MCF 10A (cell line): ENCODE measurements at places on chromosomes 7 and 10. TPM values are rescaled to one million over a fixed set of nuclear protein-coding genes. Genes with fewer than 3 reads are reported as not detected.

DNA sequence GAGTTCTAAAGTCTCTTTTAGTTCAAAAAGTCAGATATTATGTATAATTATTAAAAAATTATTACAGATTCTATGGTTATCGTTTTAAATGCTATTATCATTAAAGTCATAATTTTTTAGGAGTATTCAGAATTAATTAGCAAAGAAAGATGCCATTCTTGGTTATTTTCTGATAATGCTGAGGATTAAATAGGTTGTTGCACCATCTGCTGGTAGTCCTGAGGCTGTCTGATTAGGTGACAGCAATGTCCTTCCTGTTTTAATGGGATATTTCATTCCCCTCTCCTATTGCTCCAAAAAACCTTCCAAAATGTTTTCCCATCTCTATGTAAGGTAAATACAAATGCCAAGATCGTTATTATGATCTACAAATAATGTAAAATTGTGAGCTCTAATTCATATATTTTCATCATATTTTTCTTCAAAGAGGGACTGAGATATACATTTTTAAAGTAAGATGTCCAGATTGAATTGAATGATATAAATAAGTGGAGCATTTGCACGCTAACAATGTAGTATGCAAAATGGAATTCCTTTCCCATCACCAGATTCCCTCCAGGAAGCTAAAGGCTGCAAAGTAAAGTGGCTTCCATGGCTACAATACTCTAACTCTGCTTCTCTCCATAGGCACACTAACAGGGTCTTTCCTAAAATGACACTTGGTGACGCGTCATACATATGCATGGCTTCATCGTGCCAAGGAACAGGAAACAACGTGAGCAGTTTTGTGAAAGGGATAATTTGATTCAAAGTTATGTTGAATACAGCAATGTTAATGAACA lies 58.8 kb upstream of the AKR1E2 start:
- peaks cover 31% of the 10 kb centered on the region for H3K4me1 ChIP-seq
- no peaks in the 10 kb centered on the region for H3K36me3 ChIP-seq
- H3K27me3 ChIP-seq = no peaks in the 10 kb centered on the region
- peak; percentile 57 for DNase-seq
- no peak overlapping the region for H3K4me3 ChIP-seq
- H3K27ac ChIP-seq = peak overlapping the region; percentile 76

DNA sequence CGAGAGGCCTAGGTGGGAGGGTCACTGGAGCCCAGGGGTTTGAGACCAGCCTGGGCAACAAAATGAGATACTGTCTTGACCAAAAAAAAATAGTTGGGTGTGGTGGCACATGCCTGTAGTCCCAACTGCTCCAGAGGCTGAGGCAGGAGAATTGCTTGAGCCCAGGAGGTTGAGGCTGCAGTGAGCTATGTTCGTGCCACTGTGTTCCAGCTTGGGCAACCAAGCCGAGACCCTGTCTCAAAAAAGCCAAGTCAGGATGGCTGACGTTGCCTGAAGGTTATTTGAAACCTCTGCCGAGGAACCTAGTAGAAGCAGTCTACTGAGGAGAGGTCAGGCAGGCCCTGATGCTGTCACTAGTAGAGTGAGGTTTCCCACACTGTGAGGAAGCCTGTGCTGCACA lies 22.8 kb downstream of the DNAJB6 start:
- peaks cover 64% of the 10 kb centered on the region for H3K36me3 ChIP-seq
- H3K4me1 ChIP-seq = peaks cover 33% of the 10 kb centered on the region
- no peak for DNase-seq
- no peak overlapping the region for H3K27ac ChIP-seq

- H3K27ac ChIP-seq = no peak overlapping the region
- DNase-seq = no peak
- H3K4me1 ChIP-seq = no peaks in the 10 kb centered on the region
- H3K4me3 ChIP-seq = no peak overlapping the region
- H3K36me3 ChIP-seq = no peaks in the 10 kb centered on the region
- H3K27me3 ChIP-seq = no peaks in the 10 kb centered on the region
These were observed 178.0 kb upstream of the IGFBP3 start for GRCh38 chr7:46099076-46099475.

GRCh38 chr7:116162992-116163391 lies 47.3 kb upstream of the TES start:
- no peak for DNase-seq
- H3K27me3 ChIP-seq = peaks cover 16% of the 10 kb centered on the region
- no peaks in the 10 kb centered on the region for H3K36me3 ChIP-seq
- no peaks in the 10 kb centered on the region for H3K4me1 ChIP-seq

- H3K27me3 ChIP-seq = no peaks in the 10 kb centered on the region
- H3K4me3 ChIP-seq = no peak overlapping the region
- no peak overlapping the region for H3K27ac ChIP-seq
- no peaks in the 10 kb centered on the region for H3K4me1 ChIP-seq
- DNase-seq = no peak
These were observed 153.0 kb upstream of the LANCL2 start for GRCh38 chr7:55212176-55212575.

DNA sequence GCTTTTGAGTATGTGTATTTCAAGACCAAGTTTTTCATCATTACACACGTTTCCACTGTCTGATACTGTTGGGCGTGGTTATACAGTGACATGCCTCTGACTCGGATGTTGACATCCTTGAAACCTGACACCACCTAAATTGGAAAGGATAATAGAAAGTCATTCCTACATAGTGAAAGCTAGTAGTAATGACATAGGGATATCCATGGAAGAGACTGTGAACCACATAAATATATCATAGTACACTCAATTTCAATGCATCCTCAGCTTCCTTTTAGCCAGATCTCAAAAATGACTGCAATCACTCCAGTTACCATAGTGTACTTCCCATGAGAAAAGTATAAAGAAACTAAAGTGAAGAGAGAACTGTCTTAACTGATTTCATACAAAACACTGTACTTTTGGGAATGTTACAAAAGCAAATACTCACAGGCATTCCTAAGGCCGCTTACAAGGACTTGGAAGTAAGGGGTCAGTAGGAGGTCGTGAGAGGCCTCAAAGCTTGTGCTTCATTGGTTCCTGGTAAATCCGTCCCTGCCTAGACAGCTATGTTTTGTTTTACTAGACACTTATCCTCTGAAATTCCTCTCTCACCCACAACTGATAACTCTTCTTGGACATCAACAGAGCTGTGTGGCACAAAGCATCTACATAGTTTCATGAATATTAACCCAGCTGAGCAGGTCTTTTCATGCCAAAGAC lies 71.8 kb upstream of the VWDE start:
- H3K27ac ChIP-seq = no peak overlapping the region
- H3K4me3 ChIP-seq = no peak overlapping the region
- H3K36me3 ChIP-seq = no peaks in the 10 kb centered on the region
- no peaks in the 10 kb centered on the region for H3K27me3 ChIP-seq
- peak; percentile 61 for DNase-seq

GRCh38 chr10:76428551-76429367 lies 997.3 kb downstream of the LRMDA start:
- peak; percentile 78 for DNase-seq
- H3K27ac ChIP-seq = peak overlapping the region; percentile 76
- no peaks in the 10 kb centered on the region for H3K36me3 ChIP-seq
- H3K4me1 ChIP-seq = peaks cover 33% of the 10 kb centered on the region
- H3K4me3 ChIP-seq = peak overlapping the region; percentile 17
- H3K27me3 ChIP-seq = no peaks in the 10 kb centered on the region

GRCh38 chr7:36509962-36510361 lies 120.3 kb downstream of the ANLN start:
- DNase-seq = no peak
- peaks cover 6% of the 10 kb centered on the region for H3K4me1 ChIP-seq
- no peak overlapping the region for H3K4me3 ChIP-seq
- H3K27me3 ChIP-seq = no peaks in the 10 kb centered on the region
- H3K36me3 ChIP-seq = no peaks in the 10 kb centered on the region

DNA sequence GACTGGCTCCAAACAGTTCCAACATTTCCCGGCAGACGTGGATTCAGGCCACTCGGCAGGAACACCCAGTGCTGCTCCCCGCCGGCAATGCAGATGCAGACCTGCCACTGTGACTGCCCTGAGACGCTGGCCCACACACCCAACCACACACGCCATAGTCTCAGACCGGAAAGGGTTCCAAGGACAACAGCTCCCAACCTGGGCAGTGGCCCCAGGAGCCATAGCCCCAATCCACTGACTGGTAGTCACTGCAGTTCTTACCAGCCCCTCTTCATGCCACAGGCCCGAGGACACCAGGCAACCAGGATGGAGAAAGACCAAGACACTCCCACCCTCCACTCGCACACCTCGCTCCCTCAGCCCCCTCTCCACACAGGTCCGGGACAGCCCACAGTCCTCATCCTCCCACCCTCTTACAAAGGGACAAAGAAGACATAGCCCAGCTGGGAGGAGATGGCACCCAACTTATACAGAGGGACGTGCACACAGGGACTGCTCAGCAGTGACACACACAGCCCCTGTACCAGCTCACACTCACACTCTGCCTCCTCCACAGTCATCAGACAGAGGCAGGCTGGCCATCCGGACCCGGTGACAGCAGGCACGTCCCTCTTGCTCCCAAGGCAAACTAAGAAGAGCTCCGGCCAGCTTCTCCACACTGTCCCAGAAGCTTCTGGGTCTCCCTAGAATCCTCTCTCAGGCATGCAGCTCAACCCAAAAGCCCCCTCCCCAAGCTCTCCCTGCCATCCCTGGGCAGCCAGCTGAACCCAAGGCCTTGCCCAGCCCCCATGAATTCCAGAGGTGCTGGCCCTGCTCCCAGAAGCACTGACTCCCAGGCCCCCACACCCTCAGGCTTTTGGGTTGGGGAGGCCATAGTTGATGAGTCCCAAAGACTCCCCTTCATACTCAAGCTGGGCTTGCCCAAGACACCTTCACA lies 24.8 kb downstream of the KCNH2 start:
- H3K4me3 ChIP-seq = no peak overlapping the region
- no peaks in the 10 kb centered on the region for H3K36me3 ChIP-seq
- H3K27ac ChIP-seq = no peak overlapping the region
- peaks cover 4% of the 10 kb centered on the region for H3K4me1 ChIP-seq

GRCh38 chr10:61701706-61702105 lies 39.0 kb downstream of the CABCOCO1 start:
- H3K4me1 ChIP-seq = no peaks in the 10 kb centered on the region
- H3K36me3 ChIP-seq = no peaks in the 10 kb centered on the region
- H3K27me3 ChIP-seq = no peaks in the 10 kb centered on the region
- no peak overlapping the region for H3K4me3 ChIP-seq

GRCh38 chr7:72413886-72414285 lies 1.7 kb upstream of the CALN1 start:
- no peaks in the 10 kb centered on the region for H3K36me3 ChIP-seq
- no peak for DNase-seq
- H3K4me1 ChIP-seq = no peaks in the 10 kb centered on the region
- no peaks in the 10 kb centered on the region for H3K27me3 ChIP-seq

DNA sequence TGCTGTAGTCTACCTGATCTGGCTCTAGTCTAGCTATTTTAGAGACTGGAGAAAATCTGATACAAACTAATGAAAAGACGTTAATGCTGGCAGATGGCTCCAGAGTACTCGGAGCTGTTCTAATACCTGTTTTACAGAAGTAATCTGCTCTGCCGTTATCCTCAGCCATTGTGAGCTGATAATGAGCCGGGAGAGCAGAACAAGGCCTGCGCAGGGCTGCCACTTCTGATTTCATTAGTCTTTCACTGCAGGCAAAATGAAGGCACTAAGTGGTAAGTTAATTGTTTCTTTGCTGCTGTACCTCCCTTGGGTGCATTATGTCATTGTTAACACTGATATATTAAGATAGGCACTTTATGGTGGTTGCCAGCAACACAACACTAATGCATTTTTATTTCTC lies 456.4 kb upstream of the PFKP start:
- H3K27ac ChIP-seq = no peak overlapping the region
- H3K4me1 ChIP-seq = no peaks in the 10 kb centered on the region
- no peak overlapping the region for H3K4me3 ChIP-seq
- H3K27me3 ChIP-seq = no peaks in the 10 kb centered on the region

GRCh38 chr10:5595994-5596471 lies 70.4 kb downstream of the ASB13 start:
- DNase-seq = peak; percentile 95
- H3K36me3 ChIP-seq = no peaks in the 10 kb centered on the region
- H3K4me1 ChIP-seq = peaks cover 25% of the 10 kb centered on the region
- peak overlapping the region; percentile 43 for H3K4me3 ChIP-seq
- no peaks in the 10 kb centered on the region for H3K27me3 ChIP-seq

- H3K4me3 ChIP-seq = no peak overlapping the region
- no peaks in the 10 kb centered on the region for H3K27me3 ChIP-seq
- no peak for DNase-seq
- H3K27ac ChIP-seq = no peak overlapping the region
These were observed 31.4 kb downstream of the CCDC71L start for GRCh38 chr7:106629516-106629915.

DNA sequence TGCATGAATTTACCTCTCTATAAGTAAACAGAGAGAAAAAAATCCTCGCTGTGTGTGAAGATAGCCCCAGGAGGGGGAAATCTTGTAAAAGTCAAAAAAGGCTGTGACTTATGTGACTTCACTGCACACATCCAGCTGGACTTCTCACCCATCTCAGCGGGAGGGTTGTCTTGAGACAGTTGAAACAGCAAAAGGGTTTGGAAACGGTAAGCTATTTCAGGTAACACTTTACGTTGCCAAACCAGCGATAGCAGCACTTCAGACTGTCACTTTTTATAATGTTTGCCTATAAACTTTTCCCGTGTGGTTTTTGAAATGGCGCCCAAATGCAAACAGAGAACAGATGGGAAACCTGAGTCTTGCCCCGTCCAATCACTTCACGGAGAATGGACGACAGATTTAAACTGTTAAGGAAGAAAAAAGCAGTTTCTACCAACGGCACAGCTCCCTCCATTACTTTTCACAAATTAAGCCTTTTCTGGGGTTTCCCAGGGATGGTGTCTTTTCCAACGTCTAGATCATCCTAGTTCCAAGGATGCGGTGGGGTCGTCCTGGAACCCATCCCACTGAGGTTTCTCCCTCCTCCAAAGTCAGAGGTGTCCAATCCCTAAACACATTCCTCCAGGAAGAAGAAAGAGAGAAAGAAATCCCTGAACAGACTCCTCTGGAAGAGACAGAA lies 25.2 kb downstream of the FGFR2 start:
- no peaks in the 10 kb centered on the region for H3K4me1 ChIP-seq
- no peak for DNase-seq
- no peak overlapping the region for H3K27ac ChIP-seq
- no peak overlapping the region for H3K4me3 ChIP-seq
- no peaks in the 10 kb centered on the region for H3K36me3 ChIP-seq

The RHOBTB1 gene
- 0.70 and 1.5 TPM in 2 replicates for total RNA-seq

The NKX1-2 gene
- 0.10 and 0.35 TPM in 2 replicates for total RNA-seq

The CLCN1 gene
- not detected in 2 replicates for total RNA-seq

The FOXI2 gene
- not detected in 2 replicates for total RNA-seq

The CAV1 gene
- 225 and 267 TPM in 2 replicates for total RNA-seq

The STK32C gene
- 20.7 and 21.2 TPM in 2 replicates for total RNA-seq

The TSPAN13 gene
- 14.0 and 14.1 TPM in 2 replicates for total RNA-seq

The RAPGEF5 gene
- total RNA-seq = 1.9 TPM in 2 replicates

The GPR85 gene
- 0.07 and 0.61 TPM in 2 replicates for total RNA-seq

The TRIM73 gene
- total RNA-seq = 1.8 and 3.7 TPM in 2 replicates
